ENCODE measurements at places on chromosomes 3 and 15.

- DNase-seq: no peak
Observed at GRCh38 chr3:185153861-185154629, 1.2 kb upstream of the C3orf70 start.

DNA sequence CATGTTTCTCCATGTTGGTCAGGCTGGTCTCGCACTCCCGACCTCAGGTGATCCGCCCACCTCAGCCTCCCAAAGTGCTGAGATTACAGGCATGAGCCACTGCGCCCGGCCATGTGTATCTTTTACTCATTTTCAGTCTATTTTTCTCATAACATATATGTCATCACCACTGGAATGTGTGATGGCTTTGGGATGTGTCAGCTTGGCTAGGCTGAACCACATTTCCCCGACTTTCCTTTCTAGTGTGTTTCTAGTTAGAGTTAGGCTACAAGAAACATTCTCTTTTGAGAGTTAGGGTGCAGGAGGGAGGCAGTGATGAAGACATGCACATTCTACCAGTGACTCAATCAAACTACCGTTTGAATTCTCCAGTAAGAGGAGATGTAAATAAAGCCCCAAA lies 444.9 kb upstream of the THBS1 start:
- no peak for DNase-seq

GRCh38 chr15:70049701-70050301 lies 47.9 kb downstream of the TLE3 start:
- DNase-seq: no peak

GRCh38 chr15:63035977-63036376 lies 6.6 kb upstream of the TPM1 start:
- DNase-seq: no peak

DNA sequence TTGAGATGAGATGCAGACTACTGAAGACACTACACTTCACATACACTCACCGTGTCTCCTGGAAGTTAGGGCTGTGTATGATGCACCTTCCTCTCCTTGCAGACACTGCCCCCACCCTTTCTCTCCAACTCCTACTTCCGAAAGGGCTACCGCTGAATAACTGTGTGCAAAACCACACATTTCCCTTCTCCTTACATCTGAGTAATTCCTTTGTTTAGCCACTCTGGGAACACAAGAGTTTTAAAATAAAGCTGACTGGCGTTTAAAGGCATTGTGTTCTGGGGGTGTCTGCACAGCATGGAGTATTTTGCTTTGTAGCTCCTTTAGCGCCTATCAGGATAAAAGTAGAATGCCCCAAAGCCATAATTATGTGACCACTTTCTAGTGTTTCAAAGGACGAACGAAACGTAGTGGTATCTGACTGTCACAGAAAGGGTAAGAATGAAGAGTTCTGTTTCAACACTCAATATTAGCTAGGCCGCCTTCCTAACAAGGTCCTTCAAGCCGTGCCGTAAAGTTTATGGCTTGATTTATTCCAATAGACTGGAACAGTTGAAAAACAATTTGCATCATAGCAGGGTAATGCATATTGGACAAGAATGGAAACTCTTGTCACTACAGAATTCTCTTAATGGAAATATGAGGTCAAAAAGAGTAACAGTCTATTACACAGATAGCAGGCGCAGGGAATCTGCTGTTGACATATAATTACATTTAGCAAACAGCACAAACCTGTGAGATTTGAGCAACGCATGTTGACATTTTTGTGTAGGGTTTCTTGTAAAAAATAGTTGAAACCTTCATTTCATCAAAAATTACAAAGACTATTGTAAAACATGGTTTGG lies 619.9 kb downstream of the FOXP1 start:
- DNase-seq: no peak

DNA sequence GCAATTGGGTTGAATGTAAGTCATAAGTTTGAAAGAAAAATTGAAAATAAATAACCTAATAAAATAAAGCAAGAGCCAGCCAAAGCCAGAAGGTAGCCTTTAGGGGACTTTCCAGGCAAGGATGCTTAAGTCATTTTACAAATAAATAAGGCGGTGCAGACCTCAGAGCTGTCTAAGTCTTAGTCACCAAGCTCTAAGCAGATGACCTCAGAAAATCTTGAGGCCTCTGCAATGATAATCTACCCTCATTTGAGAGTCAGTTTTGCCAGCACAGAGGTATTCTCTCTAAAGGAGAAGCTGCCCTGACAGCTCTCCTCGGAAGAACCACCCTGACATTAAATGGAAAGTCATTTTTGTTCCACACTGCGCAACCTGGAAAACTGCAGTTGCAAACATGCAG lies 113.9 kb downstream of the OXNAD1 start:
- no peak for DNase-seq

- DNase-seq: no peak
Observed at GRCh38 chr3:188124184-188124583, 29.8 kb upstream of the LPP start.

DNA sequence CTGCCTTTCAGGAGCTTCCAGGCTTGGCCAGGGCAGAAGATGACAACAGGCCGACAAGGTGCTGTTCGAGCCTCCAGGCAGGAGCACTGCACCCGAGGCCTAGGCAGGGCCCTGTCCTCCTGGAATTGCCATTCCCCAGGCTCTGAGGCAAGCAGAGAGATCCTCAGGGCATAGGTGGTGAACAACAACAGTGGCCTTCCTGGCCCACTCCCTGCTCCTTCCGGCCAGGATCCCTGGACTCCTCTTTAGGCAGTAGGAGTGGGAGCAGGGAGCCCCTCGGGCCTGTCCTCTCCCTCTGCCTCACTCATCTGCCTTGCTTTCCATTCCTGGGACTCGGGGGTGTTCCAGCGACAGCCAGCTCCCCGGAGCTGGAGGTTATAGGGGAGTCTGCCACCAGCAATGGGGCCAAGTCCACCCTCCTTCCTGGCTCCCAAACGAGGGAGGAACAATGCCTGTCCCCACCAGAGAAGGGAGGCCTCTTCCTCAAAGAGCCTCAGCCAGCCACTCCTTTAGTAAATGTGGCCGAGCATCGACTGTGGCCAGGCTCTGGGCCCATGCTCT lies 135.0 kb downstream of the NUP210 start:
- no peak for DNase-seq

DNA sequence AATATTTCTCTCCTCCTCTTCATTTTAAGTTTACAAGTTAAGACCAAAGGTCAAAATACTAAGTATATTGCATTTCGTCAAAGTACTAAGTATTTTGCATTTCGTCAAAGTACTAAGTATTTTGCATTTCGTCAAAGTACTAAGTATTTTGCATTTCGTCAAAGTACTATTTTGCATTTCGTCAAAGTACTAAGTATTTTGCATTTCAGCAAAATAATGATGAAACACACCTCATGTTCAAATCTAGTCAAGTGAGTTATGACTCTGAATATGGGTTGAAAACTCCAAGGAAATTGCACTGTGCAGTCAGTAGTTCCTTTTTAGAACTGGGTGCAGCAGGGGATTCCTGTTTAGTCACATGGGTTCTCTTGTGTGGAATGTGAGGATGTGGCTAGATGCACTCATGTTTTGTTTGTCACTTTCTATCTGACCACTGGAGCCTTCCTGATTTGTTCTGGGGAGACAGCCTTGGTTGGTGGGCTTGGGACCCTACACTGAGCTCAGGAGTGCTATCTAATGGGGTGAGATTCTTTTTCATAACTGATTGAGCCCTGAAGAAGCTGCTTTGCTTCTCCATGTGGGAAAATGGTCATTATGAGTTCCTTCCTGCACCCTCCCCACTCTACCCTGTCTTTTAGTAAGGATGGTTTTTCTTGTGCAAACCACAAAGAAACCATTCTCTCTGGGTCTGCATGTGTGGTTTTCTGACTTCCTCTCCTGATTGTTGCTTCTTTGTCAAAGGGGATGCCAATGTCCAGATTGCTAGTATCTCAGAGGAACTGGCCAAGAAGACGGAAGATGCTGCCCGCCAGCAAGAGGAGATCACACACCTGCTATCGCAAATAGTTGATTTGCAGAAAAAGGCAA lies 73.4 kb downstream of the CCK start:
- DNase-seq: no peak

DNA sequence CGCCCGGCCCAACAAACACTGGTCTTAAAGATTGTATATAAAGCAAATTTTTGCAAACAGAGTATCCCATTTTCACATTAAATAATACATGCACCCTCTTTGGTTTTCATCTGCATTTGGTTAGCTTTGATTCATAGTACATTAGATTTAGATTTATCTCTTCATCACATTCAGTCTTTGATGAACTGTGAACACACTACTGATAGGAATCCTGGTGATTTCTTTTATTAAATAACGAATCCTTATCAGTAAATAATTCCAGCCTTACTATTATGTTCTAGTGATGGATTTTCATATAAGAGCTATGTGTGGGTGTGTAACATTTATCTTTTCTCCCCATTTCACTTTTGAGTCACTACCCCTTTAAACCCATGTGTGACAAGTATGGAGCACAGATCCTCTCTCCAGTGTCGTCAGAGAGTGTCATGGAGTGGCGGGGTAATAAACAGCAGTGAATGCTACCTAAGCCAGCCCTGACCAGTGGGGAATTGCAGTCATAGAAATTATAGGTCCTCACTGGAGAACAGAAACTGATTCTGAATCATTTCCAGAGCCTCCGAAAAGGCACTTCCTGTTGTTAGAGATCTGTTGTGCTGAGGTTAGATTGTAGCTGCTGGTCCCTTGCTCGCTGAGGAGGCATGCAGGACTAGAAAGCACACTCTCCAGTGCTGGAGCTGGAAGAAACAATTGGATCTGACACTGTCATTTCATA lies 22.0 kb downstream of the SLC7A14 start:
- DNase-seq: no peak

DNA sequence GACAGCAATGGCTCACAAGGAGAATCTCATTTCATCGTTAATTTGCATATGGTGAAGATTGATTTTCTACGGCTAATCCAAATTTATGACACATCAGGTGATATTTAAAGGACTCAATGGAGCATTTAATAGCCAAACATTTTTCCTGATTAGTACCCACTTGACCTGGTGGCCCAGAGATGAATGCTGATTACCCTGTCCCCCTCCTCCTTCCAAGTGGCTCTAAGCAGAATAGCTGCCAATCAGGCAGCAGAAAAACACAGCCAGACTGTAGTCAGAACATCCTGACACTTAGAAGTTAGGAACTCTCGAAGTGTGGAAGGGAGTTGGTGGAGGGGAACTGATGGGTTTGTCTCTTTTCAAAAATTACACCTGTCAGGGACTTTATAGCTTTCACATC lies 302.5 kb downstream of the ZNF621 start:
- DNase-seq: no peak

DNA sequence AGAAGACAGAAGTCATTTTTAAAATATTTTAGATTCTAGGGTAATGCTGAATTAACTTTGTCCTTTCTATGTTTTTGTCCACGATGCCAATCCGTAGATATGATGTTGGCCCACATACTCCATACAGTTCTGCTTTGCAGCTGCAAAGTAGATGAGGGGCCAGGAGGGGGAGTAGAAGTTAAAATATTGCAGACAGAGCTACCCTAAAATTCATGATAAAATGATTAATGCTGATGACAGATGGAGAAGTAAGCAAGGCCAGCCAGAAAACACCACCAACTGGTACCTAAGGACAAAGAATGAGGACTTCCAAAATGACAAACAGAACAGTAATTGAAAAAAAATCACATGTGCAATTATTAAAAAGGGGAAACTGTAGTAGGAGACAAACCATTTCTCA lies 756.6 kb upstream of the ARPP21 start:
- no peak for DNase-seq

Measured in activated CD4-positive, CD25-positive, alpha-beta regulatory T cell treated with anti-CD3 and anti-CD28 coated beads, Interleukin-2, amount 50 U/mL, for 72 hours (primary cell).